SJCRH30 (cell line): ENCODE measurements at places on chromosomes 13 and 19.
A peak's percentile ranks its signal among the peaks of the same experiment; 100 is the strongest.

GRCh38 chr13:78238911-78239310, 320.3 kb upstream of the EDNRB start:
- DNase-seq: no peak

DNA sequence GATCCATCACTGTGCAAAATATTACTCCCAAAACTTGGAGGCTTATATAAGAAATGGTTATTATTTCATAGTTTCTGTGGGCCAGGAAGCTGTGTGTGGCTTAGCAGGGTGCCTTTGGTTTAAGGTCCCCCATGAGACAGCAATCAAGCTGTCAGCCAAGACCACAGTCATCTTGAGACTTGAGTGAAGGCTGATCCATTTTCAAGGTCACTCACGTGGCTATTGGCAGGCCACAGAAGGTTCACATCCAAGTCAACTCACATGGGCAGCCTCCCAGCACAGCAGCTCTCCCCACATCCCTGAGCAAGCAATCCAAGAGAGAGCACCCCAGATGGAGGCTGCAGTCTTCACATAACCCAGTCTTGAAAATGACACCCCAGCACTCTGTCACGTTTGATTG, 537.4 kb downstream of the MYO16 start:
- DNase-seq: no peak

DNA sequence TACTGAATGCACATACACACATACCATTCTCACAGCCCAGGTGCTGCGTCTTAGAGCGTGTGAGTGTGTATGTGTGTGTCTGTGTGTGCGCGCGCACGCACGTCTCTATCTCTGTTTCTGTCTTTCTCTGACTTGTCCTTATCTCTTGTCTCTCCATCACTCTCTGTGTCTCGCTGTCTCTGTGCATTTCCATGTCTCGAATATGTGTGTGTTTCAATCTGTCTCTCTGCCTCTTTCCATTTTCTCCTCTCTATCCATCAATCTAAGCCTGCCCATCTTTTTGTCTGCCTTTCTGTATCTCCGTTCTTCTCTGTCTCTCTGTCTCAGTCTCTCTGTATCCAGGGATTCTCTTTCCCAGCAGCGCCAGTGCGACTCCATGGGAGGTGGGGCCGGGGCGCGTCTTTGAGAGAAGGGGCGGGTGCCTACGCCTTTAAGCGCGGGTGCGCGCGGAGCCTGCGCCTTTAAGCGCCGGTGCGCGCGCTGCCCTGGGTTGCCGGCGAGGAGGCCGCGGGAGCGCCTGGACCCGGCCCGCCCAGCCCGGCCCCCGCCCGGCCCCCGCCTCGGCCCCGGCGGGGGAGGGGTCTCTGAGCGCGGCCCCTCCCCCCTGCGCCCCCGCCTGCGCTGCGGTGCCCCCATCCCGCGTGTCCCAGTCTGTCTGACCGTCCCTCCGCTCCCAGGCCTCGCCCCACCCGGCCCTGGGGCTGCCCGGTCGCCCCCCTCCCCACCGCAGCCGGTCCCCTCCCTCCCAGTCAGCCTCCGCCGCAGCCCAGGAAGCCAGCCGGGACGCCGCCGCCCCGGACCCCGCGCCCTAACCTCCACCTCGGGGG, at the start of gene LRFN3:
Gene LRFN3, plus strand, starts transcription at position 464 of the 827 bp plus-strand sequence. CDS start 3,052 bp downstream, outside the sequence.
- DNase-seq: peak; percentile 87

DNA sequence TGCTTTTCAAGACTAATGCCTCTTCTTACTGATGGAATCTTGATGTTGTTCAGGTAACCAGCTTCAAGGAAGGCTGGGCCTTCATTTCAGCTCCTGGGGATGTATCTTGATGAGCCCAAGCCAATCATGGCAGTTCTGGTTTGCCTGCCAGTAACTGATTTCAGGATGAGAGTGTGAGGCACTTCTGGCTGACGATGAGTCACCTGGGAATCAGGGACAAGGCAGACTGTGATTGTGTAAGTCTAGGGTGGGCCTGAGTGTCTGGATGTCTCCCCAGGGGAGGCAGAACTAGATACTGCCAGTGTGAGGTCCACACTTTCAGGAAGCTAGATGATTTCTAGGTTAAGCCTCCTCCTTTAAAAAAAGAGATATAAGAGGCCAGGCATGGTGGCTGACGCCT, 77.3 kb upstream of the KL start:
- no peak for DNase-seq

GRCh38 chr13:98626298-98626935, 49.5 kb upstream of the STK24 start:
- peak; percentile 33 for DNase-seq

DNA sequence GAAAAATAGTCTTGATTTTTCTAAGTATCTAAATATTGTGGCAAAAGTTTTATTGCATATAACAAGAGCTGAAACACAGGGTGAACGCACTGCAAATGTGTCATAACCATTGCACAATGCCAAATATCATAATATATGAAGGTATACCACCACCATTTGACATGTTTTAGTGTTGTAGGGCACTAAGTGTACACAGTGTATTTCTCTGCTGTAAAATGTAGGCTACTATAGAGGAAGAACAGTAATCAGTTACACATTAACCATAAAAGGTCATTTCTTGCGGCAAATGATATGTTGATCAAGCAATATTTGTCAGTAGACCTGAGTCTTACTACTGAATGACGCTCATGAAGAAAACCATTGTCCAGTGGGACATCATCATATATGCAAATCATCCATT, 18.3 kb upstream of the KLF5 start:
- DNase-seq: no peak

DNA sequence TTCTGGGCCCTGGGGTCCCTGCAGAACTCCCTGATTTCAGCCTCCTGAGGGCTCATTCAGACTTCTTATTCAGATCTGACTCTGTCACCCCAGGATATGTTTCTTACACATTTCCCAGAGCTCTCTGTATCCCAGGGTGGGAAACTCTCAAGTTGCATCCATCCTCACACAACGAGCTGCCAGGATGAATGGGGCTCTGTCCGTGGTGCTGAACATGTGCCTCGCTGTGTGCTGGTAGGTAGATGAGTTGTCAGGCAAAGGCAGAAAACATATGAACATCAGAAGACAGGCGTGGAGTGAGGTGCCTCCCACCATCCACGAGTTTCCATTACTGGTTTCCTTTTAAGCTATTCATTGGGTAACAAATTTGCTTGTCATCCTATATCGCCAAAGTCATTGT, 11.4 kb upstream of the IGFL1 start:
- DNase-seq: peak; percentile 80

DNA sequence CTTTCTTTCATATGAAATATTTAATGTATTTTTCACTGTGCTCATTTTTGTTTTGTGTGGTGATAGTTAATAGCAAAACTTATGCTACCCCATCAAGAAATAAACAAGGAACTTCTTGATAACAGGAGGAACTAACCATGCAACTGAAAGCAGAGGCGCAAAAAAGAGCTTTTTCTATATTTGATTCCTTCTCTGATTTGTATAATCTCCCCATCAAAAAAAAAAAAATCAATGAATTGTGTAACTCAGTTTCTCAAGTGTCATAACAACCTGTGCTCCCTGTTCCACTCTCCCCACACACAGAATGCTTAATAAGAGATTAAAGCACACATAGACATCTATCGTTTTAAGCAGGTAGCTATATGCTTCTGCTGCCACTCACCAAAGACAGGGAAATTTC, 67.3 kb upstream of the MED4 start:
- DNase-seq: no peak

GRCh38 chr13:109010912-109011311, 381.5 kb downstream of the MYO16 start:
- no peak for DNase-seq

- DNase-seq: no peak
Observed at GRCh38 chr13:113564331-113565023, 20.1 kb upstream of the TFDP1 start.

DNA sequence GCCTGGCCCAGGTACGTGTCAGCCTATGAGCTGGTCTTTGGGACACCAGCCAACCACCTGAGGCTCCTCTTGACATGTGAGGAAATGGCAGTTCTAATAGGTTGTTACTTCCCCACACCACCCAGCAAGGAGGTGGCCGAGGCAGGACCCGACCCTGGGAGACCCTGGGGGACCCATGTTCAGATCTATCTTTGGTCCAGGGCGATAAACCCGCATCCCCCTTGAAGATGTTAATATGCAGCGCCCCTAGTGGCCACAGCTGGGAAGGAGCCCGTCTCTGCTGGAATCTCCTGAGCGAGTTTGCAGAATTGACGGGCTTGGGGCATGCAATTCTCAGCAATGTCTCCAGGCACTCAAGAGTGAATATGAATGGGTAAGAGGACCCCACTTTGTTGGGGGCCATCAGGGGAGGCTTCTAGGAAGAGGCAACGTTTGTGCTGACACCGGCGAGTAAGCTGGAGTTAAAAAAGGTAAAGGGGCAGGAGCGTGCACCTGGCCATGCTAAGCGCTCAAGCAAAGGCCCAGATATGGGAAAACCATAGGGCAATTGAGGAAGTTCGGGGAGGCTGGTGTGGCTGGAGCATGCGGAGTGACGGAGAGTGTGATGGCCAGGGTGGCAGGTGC, 1.5 kb upstream of the MYO1F start:
- peak; percentile 59 for DNase-seq

DNA sequence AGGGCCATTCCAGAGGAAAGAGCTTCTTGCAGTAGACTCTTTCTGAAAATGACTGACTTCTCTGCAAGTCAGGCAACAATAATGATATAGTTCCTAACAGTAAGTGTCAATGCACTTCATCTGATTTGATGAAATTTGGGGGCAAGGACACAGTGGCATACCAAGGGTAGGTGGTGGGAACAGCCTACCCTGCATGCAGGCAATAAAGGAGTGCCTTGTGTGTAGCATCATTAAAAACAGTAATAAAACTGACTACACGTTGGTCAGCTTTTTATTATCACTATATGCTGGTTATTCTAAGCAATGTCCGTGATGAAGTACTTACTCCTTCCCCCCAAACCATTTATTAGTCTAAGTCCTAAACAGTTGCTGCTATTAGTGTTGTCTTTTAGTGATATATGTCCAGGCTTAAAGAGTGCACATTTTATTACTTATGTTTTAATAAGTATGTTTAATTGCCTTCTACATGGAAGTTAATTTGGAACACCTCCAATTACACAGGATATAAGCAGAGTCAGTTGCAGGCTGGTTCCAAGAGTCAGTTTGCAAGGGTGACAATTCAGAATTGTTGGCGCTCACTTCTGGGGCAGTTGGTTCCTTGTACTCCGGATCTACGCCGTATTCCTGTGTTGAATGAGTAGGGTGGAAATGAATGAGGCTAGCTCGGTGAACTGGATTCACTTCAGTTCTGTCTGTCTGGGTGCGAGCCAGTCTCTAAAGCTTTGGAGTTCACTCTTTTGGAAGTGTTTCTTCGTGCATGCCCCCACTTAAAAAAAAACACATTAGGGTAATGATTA, 84.0 kb downstream of the RGCC start:
- DNase-seq: no peak

- no peak for DNase-seq
Observed at GRCh38 chr13:41720839-41721561, 239.9 kb downstream of the VWA8 start.

DNA sequence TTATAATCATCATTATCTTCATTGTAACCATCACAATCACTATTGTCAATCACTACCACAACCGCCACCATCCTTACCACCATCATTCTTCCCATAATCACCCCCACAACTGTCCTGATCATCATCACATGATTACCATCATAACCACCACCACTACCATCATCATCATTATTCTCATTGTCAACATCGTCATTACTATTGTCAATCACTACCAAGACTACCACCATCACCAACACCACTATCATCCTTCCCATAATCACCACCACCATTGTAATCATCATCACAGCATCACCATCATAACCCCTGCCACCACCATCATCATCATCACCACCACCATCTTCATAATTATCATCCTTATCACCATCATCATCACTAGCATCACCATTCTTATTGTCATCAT, 55.2 kb downstream of the MBD3L1 start:
- DNase-seq: no peak

DNA sequence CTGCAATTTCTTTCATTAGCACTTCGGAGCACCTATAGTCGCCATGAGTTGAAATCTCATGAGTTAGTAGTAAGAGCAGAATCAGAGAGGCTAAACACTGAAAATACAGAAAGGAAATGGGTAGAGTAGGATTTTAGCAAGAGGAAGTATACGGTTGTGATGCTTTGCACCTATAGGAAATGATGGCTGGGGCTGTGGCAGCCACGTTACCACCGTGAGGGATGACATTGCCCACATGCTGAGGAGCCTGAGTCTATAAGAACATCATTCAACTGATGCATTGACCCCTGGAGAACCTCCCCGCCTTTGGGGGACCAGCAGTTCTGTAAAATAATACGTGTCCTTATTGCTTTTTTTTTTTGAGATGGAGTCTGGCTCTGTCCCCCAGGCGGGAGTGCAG, 20.4 kb downstream of the FAM187B start:
- DNase-seq: no peak

DNA sequence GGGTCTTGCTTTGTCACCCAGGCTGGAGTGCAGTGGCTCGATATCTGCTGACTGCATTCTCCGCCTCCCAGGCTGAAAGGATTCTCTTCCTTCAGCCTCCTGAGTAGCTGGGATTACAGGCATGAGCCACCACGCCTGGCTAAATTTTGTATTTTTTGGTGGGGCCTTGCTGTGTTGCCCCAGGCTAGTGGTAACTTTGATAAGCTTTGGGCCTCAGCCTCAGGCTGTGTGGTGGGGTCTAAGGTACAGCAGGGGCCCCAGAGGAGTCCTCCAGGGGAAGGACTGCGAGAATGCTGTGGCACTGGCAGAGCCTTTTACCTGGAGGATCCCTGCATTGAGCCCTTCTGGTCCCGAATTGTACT, 7.2 kb downstream of the DOT1L start:
- no peak for DNase-seq

- peak; percentile 90 for DNase-seq
Observed at GRCh38 chr19:47863514-47863936, 4.5 kb downstream of the TPRX2 start.

DNA sequence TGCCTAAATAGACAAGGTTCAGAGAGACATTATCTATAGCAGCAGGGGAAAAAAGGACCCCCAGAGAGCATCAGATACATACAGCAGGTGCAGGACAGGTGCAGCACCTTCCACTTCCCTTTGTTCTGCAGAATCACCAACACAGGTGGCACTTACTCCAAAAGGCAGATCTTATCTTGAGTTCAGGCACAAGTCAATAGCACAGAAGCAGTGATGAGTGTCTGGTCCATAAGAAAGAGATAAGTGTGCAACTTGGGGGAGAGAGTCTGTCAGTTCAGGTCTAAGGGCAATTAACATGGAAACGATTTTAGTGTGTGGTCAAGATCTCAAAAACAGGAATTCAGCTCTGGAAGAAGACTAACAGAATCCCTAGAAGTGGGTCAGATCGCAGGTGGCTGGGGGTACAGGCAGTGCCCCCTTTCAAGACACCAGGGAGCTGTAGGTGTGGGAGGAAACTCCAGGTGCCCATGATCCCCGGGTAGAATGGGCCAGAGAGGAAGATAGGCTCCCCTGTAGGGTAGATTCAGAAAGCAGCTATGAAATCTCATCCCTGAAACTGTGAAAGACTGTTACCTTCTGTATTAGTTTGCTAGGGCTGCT, 40.6 kb downstream of the TNFSF11 start:
- DNase-seq: no peak

DNA sequence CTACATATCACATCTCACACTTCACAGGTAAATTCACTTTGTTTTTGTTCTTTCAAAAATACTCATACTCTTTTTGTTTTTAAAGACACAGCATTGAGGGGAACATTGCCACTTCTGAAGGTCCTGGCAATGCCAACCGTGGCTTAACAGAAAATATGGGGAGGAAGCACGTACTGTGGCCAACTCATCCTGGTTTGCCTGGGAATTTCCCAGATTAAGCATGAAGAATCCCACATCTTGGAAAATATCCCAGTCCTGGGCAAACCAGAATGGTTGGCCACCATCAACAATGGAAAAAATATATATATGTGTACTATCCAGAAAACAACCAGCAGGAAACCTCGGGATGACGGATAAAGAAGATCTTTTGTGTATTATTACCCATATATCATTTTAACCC, 1032.2 kb upstream of the SLC10A2 start:
- no peak for DNase-seq

GRCh38 chr19:58468216-58468839, 1.4 kb downstream of the ZNF324 start:
- no peak for DNase-seq
